ENCODE measurements at places on chromosomes 13 and 19. TPM values are rescaled to one million over a fixed set of nuclear protein-coding genes. Genes with fewer than 3 reads are reported as not detected.

ERICH4 gene
- 0.56 TPM for total RNA-seq

HSD17B14 gene
- 9.4 TPM for total RNA-seq

CACNG7 gene
- 6.0 TPM for total RNA-seq

RBM42 gene
- total RNA-seq: 79.6 TPM

PRRG2 gene
- total RNA-seq: 5.1 TPM

CSNK1G2 gene
- 71.6 TPM for total RNA-seq

CGB8 gene
- total RNA-seq: 9.4 TPM

DNA sequence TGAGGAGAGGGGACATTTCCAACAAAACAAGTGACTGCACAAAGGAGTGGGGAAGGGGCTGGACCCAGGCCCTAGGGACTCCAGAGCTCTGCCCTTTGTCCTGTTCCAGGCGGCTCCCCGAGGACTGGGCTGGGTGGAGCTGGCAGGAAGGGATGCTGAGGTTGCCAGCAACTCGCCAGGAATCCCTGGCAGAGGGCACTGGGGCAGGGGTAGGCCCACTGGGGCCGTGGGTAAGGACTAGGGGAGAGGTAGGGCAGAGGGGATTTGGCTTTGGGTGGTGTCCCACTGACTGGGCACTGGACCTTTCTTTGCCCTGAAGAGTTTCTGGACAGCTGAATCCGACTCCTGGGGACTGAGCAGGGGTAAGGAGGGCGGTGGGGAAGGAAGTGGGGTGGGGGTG, 7.9 kb downstream of the LIPE start:
- no peak overlapping the region for H3K27ac ChIP-seq
- peaks cover 28% of the 10 kb centered on the region for H3K4me1 ChIP-seq
- no peaks in the 10 kb centered on the region for H3K27me3 ChIP-seq

GRCh38 chr13:39836038-39836437, 180.6 kb downstream of the COG6 start:
- H3K4me1 ChIP-seq: peaks cover 15% of the 10 kb centered on the region
- H3K27me3 ChIP-seq: no peaks in the 10 kb centered on the region
- H3K27ac ChIP-seq: no peak overlapping the region

DNA sequence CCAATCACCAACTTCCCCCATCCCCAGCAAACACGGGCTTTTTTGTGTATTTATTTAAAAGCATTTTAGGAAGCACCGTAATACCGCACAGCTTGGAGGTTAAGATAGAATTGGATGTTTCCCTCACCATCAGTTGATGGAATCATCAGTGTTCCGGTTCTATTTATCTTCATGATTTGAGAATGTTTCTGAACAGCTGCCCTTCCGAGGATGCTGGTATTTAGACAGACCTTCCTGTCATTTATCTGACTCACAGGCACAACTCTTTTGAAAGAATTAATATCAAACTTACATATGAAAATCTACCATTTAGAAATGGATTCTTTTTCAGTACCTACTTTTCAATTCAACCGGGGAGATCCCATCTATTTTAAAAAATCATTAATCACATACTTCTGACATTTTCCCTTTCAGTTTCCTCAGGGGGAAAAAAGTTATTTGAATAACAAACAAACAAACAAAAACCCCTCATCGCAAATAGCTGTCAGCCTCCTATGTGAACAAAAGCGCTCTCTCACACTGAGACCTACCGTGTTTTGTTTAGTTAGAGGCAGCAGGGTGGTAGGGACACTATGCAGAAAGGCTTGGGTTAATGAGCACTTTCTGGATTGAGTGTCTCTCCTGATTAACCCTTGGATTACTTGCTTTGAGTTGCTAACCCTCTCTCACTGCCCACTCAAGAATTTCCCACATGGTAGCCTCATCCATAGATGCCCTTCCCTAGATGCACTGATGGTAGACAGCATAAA, 189.3 kb downstream of the TM9SF2 start:
- peaks cover 87% of the 10 kb centered on the region for H3K27me3 ChIP-seq
- no peaks in the 10 kb centered on the region for H3K36me3 ChIP-seq
- DNase-seq: no peak

DNA sequence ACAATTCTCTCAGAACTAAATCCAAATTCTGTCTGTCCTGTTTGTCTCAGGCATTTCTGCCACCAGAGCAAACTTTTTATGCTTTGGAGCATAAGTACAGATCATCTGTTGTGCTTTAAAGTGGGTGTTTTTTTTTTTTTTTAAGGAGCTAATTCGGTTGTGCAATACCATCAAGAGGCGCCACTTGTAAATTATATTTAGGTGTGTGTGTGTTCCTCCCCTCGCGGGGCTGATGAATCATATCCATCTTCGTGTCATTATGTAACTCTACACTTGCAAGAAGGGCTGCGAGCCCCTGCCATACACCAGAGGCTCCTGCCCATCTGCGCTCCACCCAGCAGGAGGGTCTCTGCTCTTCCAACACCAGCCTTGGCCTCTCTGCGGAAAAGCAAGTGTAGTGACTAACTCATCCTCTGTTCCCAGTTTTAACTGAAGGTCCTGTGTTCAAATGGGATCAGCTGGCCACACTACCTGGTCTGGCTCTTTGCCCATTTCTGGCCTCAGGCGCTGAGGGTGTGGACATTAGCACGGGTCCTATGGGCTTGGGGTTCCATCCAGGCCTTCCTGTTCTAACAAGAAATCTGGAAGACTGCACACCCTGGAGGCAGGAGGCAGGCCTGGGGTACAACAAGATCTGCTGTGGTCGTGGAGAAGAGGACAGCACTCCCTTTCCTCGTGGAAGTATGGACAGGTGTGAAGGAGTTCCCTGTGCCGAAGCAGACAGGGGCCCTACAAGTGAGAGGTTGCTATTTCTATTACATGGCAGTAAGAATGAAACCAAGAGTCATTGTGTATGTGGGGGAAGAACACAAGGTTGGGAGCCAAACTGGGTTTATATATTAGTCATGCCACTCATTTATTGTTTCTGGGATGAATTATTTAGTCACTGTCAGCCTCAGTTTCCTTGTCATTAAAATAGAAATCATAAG, 96.1 kb upstream of the MBNL2 start:
- H3K27ac ChIP-seq: peak overlapping the region; percentile 76
- no peak for DNase-seq
- no peaks in the 10 kb centered on the region for H3K27me3 ChIP-seq
- H3K4me1 ChIP-seq: peaks cover 31% of the 10 kb centered on the region
- no peaks in the 10 kb centered on the region for H3K36me3 ChIP-seq

DNA sequence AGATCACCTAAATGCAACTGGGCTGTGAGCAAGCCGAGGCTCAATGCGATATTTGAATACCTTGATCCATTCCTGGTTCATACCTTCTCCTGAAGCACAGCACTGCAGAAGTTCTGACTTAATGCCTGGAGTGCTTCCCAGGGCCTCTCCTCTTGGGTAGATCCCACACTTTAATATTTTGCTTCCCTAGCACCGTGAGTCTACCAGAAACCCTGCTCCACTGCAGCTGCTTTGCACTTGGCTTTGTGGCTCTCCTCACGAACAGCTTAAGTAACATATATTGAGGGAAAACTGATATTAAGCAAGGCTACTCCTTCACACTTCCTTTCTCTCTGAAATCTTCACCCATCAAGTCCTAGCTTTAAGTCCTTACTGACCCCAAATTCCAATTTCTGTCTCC, 51.6 kb upstream of the C13orf42 start:
- no peak overlapping the region for H3K27ac ChIP-seq
- H3K4me1 ChIP-seq: no peaks in the 10 kb centered on the region

GRCh38 chr13:111790621-111791020, 276.3 kb upstream of the SOX1 start:
- DNase-seq: no peak

- no peak for DNase-seq
- no peak overlapping the region for H3K4me3 ChIP-seq
- no peaks in the 10 kb centered on the region for H3K27me3 ChIP-seq
Measured at GRCh38 chr13:84032116-84032515, 149.8 kb upstream of the SLITRK1 start.

- peak overlapping the region; percentile 34 for H3K27ac ChIP-seq
- DNase-seq: no peak
- peaks cover 4% of the 10 kb centered on the region for H3K36me3 ChIP-seq
- peak overlapping the region; percentile 89 for H3K4me3 ChIP-seq
- H3K4me1 ChIP-seq: no peaks in the 10 kb centered on the region
Measured at GRCh38 chr19:18939922-18940768, 872 bp downstream of the HOMER3 start.

GRCh38 chr19:33035461-33035860, 29.2 kb downstream of the RHPN2 start:
- no peak for DNase-seq
- peaks cover 12% of the 10 kb centered on the region for H3K36me3 ChIP-seq
- H3K4me1 ChIP-seq: peaks cover 11% of the 10 kb centered on the region
- H3K27me3 ChIP-seq: no peaks in the 10 kb centered on the region
- no peak overlapping the region for H3K4me3 ChIP-seq

DNA sequence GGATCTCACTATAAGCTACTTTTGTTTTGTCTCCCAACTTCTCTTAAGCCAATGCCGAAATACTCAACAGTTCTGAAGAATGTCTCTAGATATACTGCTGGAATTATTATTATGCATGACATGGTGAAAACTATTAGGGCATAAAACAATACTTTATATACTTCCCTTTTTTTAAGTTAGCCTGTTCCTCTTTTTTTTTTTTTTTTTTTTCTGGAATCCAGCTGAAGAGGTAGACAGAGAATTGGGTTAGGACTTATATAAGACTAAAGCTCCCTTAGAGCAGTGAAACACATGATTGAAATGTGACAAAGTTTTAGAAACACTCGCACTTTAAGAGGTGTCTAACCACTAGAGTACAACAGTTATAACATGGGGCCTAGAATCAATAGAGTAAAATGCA, 850.9 kb upstream of the PCDH9 start:
- H3K27me3 ChIP-seq: no peaks in the 10 kb centered on the region
- DNase-seq: no peak
- H3K27ac ChIP-seq: no peak overlapping the region
- H3K4me3 ChIP-seq: no peak overlapping the region
- no peaks in the 10 kb centered on the region for H3K4me1 ChIP-seq

DNA sequence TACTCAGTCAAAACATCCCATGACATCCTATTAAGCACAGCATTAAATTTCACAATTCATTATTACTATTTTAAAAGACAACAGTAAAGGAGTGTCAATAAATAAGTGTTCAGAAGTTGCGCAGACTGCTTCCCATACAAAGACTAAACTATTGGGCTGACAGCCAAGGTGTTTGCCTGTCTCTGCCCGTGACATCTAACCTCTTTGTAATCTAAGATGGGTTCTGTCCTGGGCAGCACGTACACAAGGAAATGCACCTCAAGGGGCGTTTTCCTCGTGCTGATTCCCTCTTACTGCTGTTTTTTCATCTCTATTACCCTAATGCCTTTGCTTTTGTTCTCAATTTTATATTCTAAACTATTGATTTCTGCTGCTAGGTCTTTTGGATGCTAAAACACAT, 216.3 kb downstream of the NHLRC3 start:
- peaks cover 13% of the 10 kb centered on the region for H3K4me1 ChIP-seq
- H3K36me3 ChIP-seq: no peaks in the 10 kb centered on the region
- no peak overlapping the region for H3K4me3 ChIP-seq
- peaks cover 4% of the 10 kb centered on the region for H3K27me3 ChIP-seq
- DNase-seq: no peak

DNA sequence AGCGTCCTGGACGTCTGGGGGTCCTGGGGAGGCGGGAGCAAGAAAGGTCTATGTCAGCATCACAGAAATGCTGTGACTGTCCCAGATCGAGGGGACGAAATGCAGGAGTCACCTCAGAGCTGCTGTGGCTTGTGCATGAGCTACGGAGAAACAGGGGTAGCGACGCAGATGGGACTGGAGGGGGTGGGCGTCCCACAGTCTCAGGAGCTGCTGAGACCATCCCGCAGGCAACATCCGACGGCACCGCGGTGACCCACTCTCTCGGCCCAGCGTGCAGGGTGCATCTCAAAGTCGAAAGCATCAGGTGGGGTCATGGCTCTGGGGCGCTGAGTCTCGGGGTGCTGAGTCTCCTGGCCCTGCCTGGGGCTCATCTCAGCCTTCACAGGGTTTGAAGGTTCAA, 37.4 kb upstream of the C13orf46 start:
- peaks cover 10% of the 10 kb centered on the region for H3K36me3 ChIP-seq
- H3K27ac ChIP-seq: peak overlapping the region; percentile 27
- DNase-seq: no peak
- H3K4me3 ChIP-seq: no peak overlapping the region
- peaks cover 3% of the 10 kb centered on the region for H3K27me3 ChIP-seq

DNA sequence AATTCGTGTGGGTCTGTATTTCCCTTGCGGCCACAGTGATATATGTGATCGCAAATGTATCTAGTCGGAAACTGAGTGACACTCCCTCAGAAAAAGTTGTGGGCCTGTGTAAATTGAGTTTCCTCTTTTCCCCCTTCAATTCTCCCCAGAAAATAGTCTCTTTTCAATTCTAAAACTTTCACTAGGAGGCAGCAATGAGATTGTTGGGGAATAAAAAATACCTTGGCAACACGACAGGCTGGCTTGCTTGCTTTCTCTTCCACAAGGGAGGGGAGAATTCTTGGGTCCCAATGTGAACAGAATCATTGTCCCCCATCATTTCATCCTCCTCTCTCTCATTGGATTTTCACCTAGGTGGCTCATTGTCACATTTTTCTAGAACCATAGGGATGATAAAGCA, 3.7 kb upstream of the SOX21 start:
- DNase-seq: no peak
- H3K36me3 ChIP-seq: no peaks in the 10 kb centered on the region
- H3K27ac ChIP-seq: peak overlapping the region; percentile 89
- peaks cover 13% of the 10 kb centered on the region for H3K4me1 ChIP-seq

DNA sequence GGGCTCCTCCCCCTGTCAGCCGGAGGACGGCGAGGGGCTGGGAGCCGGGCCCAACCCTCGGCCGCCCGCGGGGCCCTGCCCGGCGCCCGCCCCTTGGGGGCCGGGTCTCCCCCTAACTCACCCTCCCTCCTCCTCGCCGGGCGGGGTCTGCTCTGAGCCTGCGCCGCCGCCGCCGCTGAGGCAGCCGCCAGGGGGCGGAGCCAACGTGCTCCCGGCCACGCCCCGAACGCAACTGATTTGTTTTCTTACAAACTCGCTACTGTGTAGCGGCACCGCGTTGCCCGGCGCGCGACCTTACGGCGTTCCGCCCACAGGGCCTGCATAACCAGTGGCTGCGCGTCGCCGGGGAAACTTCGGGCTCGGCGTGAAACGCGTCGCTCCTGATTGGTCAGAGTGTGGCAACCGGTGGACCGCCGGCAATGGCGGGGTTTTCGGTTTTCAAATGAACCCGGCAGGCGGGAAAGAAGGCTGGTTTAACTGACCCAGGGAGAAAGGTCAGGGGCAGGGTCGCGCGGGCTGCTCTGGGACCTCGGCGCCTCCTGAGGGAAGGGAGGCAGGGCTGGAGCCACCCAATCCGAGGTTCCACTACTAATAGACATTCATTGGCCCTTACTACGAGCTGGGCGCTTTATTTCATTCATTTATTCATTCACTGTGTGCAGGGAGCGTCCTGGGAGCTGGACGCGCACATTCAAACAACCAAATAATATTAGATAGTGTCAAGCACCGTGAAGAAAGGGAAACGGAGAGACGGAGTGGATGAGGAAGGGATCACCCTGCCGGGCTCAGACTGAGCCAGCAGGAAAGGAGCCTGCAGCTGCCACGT, at the start of gene CDKN2D:
Gene CDKN2D (minus strand): TSS at position 154 of the 826 bp plus-strand sequence. CDS start 326 bp downstream, outside the sequence.
- H3K4me1 ChIP-seq: peaks cover 45% of the 10 kb centered on the region
- H3K4me3 ChIP-seq: peak within 1 kb of the TSS; percentile 88
- peak; percentile 100 for DNase-seq
- H3K27ac ChIP-seq: peak within 1 kb of the TSS; percentile 88
- no peaks in the 10 kb centered on the region for H3K36me3 ChIP-seq
- no peaks in the 10 kb centered on the region for H3K27me3 ChIP-seq

- no peak overlapping the region for H3K27ac ChIP-seq
- H3K4me3 ChIP-seq: no peak overlapping the region
Measured at GRCh38 chr13:67713571-67713970, 483.4 kb upstream of the PCDH9 start.

GRCh38 chr13:103291798-103292572, 225.8 kb upstream of the SLC10A2 start:
- no peak overlapping the region for H3K27ac ChIP-seq
- no peaks in the 10 kb centered on the region for H3K27me3 ChIP-seq
- H3K4me3 ChIP-seq: peak overlapping the region; percentile 18
